Hepatocyte (in vitro differentiated cells): ENCODE measurements at places on chromosomes 13 and 19.
A peak's percentile ranks its signal among the peaks of the same experiment; 100 is the strongest.

DNA sequence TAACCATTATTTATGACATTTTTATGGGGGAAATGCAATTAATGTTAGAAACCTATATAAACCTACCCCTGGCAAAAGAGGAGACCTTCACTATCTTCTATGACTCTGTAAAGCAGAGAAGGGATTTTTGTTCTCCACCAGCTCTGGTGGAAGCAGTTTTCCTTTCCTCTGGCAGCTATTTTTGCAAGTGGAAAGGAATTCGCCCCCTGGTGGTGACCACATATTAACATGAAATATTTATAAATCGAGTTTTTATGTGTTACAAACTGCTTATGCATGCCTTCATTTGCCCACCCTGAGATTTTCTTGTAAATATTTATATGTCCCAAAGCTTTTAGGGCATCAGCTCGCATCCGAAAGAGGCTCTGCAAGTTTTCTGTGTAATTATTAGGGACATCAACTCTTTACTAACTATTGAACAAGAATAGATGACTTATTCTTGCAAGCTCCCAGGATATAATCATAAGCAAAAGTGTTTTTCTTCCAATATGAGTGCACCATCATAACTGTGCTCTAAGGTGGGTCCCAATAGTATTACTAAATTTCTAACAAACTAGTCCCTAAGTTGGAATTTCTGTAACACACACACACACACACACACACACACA, 62.4 kb downstream of the SERTM1 start:
- H3K27me3 ChIP-seq = no peaks in the 10 kb centered on the region
- no peaks in the 10 kb centered on the region for H3K36me3 ChIP-seq
- peak; percentile 83 for DNase-seq

- H3K27ac ChIP-seq = no peak overlapping the region
- no peaks in the 10 kb centered on the region for H3K27me3 ChIP-seq
- no peak overlapping the region for H3K4me3 ChIP-seq
- H3K4me1 ChIP-seq = no peaks in the 10 kb centered on the region
Observed at GRCh38 chr19:50794074-50794875, 4.1 kb downstream of the ACP4 start.

- no peaks in the 10 kb centered on the region for H3K27me3 ChIP-seq
- H3K36me3 ChIP-seq = no peaks in the 10 kb centered on the region
- H3K4me1 ChIP-seq = no peaks in the 10 kb centered on the region
- H3K27ac ChIP-seq = no peak overlapping the region
- H3K4me3 ChIP-seq = no peak overlapping the region
- no peak for DNase-seq
Observed at GRCh38 chr13:81917810-81918209, 1576.9 kb upstream of the SPRY2 start.

DNA sequence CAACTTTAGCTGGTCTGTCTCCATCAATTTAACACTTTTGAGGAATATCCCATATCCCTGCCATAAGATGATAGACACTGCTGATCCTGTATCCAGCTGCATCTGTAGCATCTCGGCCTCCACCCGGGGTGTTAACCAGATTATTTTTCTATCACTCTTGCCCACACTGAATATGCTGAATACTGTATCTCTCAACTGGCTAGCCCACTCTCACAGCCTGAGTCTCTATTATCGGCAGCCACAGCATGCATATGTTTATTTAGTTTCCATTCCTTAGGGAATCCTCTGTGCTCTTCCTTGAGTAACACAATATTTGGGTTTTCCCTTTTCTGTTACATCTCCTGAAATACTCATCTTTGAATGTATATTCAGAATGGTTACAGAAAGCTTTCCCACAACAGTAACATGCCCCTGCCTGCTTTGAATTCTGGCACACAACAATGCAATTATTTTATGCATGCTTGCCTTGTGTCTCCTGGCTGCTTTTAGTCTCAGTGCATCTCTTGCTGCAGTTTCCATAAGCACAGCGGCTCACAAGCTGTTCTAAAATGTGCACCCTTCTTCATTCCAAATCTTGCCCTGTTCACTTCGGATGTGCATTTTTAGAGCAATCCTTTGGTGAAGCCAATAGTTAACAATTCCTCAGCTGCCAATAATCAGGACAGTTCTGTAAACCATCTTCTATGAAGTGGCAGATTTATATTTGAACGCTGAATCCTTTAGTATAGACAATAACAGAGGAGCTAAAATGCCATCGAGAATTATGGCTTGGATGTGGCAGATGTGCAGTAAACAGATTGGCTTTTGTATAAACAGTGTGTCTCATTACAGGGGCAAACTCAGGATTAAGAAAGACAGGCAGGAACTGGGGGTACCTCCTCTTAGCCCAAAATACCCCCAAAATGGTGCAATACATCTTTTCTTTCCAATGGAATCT, 261.9 kb upstream of the SOX21 start:
- no peak for DNase-seq
- H3K4me3 ChIP-seq = no peak overlapping the region
- H3K27ac ChIP-seq = no peak overlapping the region
- H3K36me3 ChIP-seq = no peaks in the 10 kb centered on the region
- peaks cover 40% of the 10 kb centered on the region for H3K27me3 ChIP-seq
- peaks cover 4% of the 10 kb centered on the region for H3K4me1 ChIP-seq

DNA sequence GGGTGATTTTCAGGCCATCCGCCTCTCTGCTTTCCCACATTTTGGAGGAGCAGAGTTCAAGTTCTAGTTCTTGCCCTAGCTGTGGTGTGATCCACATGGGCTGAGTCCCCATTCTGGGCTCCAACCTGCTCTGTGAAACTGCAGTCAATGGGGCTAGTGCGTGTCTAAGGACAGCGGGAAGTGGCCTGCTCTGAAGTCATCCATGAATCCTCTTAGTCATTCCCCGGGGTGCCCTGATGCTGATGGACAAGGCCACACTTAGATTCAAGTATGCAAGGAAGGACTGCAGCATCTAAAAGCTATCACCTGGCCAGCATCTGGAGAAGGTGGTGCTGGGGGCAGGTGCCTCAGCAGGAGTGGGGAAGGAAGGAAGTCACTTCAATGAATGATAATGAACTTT, 94.6 kb downstream of the TSHZ3 start:
- H3K4me3 ChIP-seq = no peak overlapping the region
- H3K36me3 ChIP-seq = no peaks in the 10 kb centered on the region
- no peaks in the 10 kb centered on the region for H3K27me3 ChIP-seq

DNA sequence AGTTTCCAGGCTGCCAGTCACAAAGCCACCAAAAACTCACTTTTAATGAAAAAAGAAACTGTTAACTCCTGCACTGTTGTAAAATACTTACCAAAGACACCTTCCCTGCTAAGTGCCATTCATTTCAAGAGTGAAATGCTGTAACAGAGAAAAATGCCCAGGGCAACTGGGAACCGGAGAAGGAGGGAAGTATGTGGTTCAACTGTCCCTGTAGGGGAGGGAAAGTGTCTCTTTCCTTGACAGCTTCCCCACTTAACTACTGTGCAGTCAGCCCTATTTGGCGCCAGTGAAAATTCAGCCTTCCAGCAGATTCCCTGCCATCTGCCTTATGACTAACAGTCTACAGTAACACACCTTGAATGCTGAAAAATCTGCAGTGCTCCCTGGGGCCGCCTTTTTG, 789.0 kb downstream of the DIAPH3 start:
- H3K36me3 ChIP-seq = no peaks in the 10 kb centered on the region
- DNase-seq = no peak
- H3K4me1 ChIP-seq = no peaks in the 10 kb centered on the region

DNA sequence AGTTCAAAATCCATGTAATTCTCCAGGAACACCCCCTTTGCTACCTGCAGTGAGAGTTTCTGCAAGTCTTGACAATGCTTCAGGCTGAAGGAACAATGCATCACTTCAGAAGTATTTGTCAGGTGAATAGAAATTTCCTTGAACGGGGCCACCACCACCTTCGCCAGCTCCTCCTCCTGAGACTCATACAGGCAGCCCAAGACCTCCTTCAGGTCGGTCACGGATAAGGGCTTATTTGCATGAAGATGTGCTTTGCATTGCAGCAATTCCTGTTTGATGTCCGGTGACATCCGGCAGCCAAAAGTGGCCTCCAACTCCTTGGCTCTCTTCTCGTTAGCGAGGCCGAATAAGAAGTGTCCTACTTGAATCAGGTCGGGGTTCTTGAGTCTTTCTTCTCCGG, 8.4 kb downstream of the NLRP7 start:
- H3K27ac ChIP-seq = no peak overlapping the region
- H3K4me3 ChIP-seq = no peak overlapping the region
- H3K4me1 ChIP-seq = no peaks in the 10 kb centered on the region
- no peaks in the 10 kb centered on the region for H3K36me3 ChIP-seq
- H3K27me3 ChIP-seq = no peaks in the 10 kb centered on the region

- H3K4me1 ChIP-seq = peaks cover 7% of the 10 kb centered on the region
- H3K36me3 ChIP-seq = no peaks in the 10 kb centered on the region
- H3K4me3 ChIP-seq = no peak overlapping the region
- H3K27ac ChIP-seq = no peak overlapping the region
- peaks cover 99% of the 10 kb centered on the region for H3K27me3 ChIP-seq
- no peak for DNase-seq
Observed at GRCh38 chr19:49427855-49428546, 2.8 kb downstream of the GFY start.

DNA sequence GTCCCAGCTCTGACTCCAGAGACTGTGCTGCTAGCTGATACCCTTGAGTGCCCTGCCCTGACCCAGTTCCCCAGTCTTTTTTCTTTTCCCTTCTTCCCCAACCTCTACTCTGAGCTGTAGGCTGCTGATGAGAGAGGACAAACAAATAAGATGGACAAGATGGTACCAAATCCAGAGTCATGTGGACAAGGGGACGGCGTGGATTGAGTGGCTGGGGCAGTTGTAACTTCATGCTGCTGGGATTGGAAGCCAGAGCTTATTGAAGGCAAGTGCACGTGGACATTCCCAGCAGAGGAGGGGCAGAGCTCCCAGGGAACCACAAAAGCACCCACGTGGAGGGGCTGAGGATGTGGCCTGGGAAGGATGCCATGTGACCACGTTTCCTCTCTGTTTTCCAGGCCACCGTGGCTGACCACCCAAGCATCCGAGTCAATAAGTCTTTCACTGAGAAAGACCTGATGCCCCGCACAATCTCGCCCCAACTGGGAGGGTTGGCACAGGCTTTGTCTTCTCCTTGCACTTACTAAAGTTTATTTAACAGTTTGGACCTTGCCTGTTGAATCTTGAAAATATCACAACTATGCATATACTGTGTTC, 323.3 kb upstream of the ZNF507 start:
- H3K4me1 ChIP-seq = peaks cover 16% of the 10 kb centered on the region
- no peak overlapping the region for H3K4me3 ChIP-seq
- H3K27ac ChIP-seq = no peak overlapping the region
- no peak for DNase-seq
- H3K27me3 ChIP-seq = no peaks in the 10 kb centered on the region

DNA sequence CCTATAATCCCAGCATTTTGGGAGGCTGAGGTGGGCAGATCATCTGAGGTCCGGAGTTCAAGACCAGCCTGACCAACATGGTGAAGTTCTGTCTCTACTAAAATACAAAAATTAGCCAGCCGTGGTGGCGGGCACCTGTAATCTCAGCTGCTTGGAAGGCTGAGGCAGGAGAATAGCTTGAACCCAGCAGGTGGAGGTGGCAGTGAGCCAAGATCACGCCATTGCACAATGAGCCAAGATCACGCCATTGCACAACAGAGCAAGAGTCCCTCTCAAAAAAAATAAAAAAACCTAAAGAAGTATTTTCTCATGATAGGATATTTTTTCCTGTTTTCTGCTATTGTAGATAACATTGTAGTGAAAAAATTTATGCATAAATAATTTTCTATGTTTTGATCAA, 13.3 kb downstream of the IFT88 start:
- H3K27me3 ChIP-seq = no peaks in the 10 kb centered on the region
- H3K36me3 ChIP-seq = peaks cover 9% of the 10 kb centered on the region
- H3K4me1 ChIP-seq = no peaks in the 10 kb centered on the region
- no peak overlapping the region for H3K4me3 ChIP-seq
- H3K27ac ChIP-seq = no peak overlapping the region

DNA sequence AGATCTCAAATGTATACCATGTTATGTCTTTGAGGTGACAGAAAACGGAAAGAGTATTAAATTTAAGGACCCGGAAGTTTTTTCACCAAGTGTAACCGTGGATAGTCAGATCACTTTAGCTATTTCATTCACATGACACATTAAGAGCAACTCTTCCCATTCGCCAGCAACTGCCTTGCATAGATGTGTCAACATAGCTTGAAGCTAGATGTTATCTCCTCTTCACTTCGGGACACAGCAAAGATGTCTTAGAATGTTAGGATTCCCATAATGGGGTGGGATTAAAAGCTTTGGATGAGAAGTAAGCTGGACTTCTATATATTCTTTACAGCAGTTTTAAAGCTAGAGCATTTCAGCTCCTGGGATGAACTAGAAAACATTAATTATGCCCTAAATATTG, 1135.9 kb upstream of the PCDH20 start:
- H3K36me3 ChIP-seq = no peaks in the 10 kb centered on the region
- H3K4me1 ChIP-seq = no peaks in the 10 kb centered on the region
- DNase-seq = no peak
- no peak overlapping the region for H3K4me3 ChIP-seq
- H3K27ac ChIP-seq = no peak overlapping the region
- H3K27me3 ChIP-seq = no peaks in the 10 kb centered on the region

DNA sequence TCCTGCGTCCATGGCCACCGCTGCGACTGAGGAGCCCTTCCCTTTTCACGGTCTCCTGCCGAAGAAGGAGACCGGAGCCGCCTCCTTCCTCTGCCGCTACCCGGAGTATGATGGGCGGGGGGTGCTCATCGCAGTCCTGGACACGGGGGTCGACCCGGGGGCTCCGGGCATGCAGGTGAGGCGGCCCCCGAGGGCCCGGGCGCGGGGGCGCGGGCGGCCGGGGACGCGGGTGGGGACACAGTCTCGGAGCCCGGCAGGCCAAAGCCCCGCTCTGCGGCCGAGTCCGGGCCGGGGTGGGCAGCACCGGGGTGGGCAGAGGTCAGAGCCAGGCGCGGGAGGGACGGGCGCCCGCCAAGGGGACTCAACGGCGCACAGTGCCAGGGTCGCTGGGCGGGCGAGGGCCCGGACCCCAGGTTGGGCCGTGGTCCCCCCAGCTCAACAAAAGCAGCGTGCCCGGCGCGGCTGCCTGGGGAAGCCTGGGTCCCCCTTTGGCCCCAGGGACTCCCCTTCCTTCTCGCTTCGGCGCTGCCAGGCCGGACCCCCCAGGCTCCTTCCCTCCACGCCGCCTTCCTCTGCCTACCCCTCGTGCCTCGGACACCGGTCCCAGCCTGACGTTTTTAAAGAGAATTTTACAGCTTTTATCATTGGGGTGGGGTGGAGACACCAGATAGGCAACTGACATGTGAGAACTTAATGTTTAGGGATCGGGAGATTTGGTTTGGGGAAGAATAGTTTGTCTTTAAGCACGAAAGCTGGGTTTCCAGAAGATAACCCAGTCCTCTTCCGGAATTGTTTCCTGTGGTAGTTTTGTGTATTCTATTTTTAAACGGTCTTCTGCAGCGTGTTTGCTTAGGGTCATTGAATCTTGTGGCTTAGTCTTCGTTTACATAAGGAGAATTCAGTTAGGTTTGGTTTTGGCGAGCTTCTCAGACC, 509 bp downstream of the TPP2 start:
- no peaks in the 10 kb centered on the region for H3K27me3 ChIP-seq
- no peaks in the 10 kb centered on the region for H3K36me3 ChIP-seq
- peak overlapping the region; percentile 86 for H3K27ac ChIP-seq
- peak overlapping the region; percentile 74 for H3K4me3 ChIP-seq

- H3K4me1 ChIP-seq = no peaks in the 10 kb centered on the region
- no peaks in the 10 kb centered on the region for H3K36me3 ChIP-seq
- DNase-seq = peak; percentile 43
- H3K27me3 ChIP-seq = peaks cover 77% of the 10 kb centered on the region
- no peak overlapping the region for H3K27ac ChIP-seq
Observed at GRCh38 chr13:101916108-101916774, 463.8 kb downstream of the ITGBL1 start.
